Muscle of leg (tissue), 16 donors: ENCODE measurements at places on chromosomes 3 and 15.

DNA sequence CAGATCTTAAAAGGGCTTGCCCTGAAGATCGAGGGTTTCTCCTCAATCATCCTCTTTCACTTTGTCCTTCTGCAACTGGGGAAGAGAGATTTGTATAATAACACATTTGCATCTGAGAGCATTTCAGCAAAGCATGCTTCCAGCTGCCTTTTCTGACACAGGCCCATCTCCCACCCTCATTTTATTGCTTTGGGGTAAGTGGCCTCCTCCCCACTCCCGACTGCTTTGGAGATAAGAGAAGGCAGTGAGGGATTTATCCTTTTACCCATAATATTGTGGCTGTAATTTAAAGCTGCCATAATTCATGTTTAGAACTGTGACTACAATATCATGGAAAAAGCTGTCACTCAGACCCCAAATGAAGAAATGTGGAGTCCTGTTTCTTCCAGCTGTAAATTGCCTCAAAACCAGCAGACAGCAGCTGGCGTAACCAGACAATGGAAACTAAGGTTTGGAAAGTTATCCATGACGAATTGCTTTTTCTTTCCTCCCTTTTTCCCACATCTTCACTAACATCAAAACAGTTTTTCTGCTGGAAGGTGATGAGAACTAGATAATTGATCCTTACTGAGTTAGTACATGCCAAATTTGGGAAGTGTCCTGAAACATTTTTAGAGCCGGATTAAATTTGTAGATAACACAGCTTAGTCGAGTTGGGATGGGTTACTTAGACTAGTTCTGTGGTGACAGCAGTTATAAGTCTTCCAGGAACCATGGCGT lies 104.2 kb upstream of the PFN2 start:
- H3K36me3 ChIP-seq: no peaks in the 10 kb centered on the region
- H3K4me3 ChIP-seq: no peak overlapping the region
- H3K27ac ChIP-seq: peak overlapping the region; percentile 59
- peaks cover 2% of the 10 kb centered on the region for H3K27me3 ChIP-seq
- H3K4me1 ChIP-seq: peaks cover 48% of the 10 kb centered on the region
- DNase-seq: peak; percentile 65

GRCh38 chr3:169945313-169945712 lies 21.3 kb upstream of the SEC62 start:
- H3K27me3 ChIP-seq: no peaks in the 10 kb centered on the region
- H3K27ac ChIP-seq: no peak overlapping the region
- H3K36me3 ChIP-seq: no peaks in the 10 kb centered on the region

- peaks cover 26% of the 10 kb centered on the region for H3K4me1 ChIP-seq
- H3K27me3 ChIP-seq: no peaks in the 10 kb centered on the region
- H3K36me3 ChIP-seq: no peaks in the 10 kb centered on the region
- no peak for DNase-seq
These were observed 84.7 kb downstream of the IGF2BP2 start for GRCh38 chr3:185740133-185740532.

GRCh38 chr15:39092761-39093160 lies 488.1 kb upstream of the THBS1 start:
- H3K4me1 ChIP-seq: peaks cover 3% of the 10 kb centered on the region
- DNase-seq: no peak
- no peak overlapping the region for H3K27ac ChIP-seq
- H3K27me3 ChIP-seq: no peaks in the 10 kb centered on the region
- H3K36me3 ChIP-seq: no peaks in the 10 kb centered on the region

GRCh38 chr15:27238707-27239423 lies 267.9 kb downstream of the GABRG3 start:
- no peak overlapping the region for H3K4me3 ChIP-seq
- H3K36me3 ChIP-seq: no peaks in the 10 kb centered on the region
- peaks cover 6% of the 10 kb centered on the region for H3K4me1 ChIP-seq

DNA sequence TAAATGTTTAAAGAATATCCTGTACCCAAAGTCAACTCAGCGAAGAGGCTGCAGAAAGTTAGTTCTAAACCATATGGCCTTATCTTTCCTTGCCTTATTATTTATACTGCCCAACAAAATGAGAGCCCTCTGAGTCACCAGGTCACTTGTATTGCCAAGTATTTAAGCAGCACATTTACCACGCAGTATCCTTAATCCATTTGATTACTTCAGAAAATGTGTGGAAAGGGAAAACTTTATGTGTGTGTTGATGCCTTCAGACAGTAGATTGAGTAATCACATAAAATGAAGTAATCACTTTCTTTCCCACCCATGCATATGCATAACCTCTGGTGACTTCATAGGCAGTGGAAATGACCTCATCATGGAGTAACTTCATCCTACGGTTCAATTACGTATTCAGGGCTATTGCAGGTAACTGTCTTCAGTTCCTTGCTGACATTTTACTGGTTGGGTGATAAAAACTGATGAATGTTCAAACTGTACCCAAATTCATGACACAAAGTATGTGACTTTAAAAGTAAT lies 7.5 kb upstream of the CADPS start:
- no peaks in the 10 kb centered on the region for H3K4me1 ChIP-seq
- no peaks in the 10 kb centered on the region for H3K36me3 ChIP-seq
- DNase-seq: no peak
- no peak overlapping the region for H3K27ac ChIP-seq
- no peaks in the 10 kb centered on the region for H3K27me3 ChIP-seq
- H3K4me3 ChIP-seq: no peak overlapping the region

DNA sequence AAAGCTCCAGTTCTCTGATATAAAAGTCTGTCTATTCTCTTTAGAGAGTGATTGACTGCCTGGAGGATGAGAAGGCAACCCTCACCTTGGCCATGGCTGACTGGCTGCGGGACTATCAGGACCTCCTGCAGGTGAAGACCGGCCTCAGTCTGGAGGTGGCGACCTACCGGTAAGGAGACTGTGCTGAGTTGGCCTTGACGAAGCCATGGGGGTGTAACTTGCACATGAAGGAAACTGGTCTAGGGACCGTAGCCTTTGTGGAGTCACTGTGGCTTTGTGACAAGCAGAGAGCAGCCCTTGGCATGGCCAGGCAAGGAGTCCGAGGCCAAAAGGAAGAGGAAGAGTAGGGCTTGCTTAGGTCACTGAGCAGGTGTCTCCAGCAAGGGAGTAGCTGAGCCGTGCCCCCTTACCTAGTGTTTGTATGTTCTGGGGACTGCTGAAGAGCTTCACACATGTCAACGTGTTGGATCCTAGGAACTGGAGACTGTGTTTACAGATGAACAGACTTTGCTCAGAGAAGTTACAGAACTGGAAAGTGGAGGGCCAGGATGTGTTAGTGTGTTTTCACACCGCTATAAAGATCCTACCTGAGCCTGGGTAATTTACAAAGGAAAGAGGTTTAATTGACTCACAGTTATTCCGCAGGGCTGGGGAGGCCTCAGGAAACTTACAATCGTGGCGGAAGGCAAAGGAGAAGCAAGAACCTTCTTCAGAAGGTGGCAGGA lies 8.8 kb downstream of the SYNM start:
- no peaks in the 10 kb centered on the region for H3K27me3 ChIP-seq
- no peak overlapping the region for H3K4me3 ChIP-seq
- DNase-seq: no peak
- H3K36me3 ChIP-seq: peaks cover 8% of the 10 kb centered on the region

- no peaks in the 10 kb centered on the region for H3K27me3 ChIP-seq
- H3K4me1 ChIP-seq: no peaks in the 10 kb centered on the region
- H3K36me3 ChIP-seq: no peaks in the 10 kb centered on the region
- H3K27ac ChIP-seq: no peak overlapping the region
These were observed 22.8 kb downstream of the HGD start for GRCh38 chr3:120659285-120659684.

GRCh38 chr15:101256757-101257156 lies 4.9 kb upstream of the CHSY1 start:
- no peak overlapping the region for H3K4me3 ChIP-seq
- H3K27ac ChIP-seq: no peak overlapping the region
- no peaks in the 10 kb centered on the region for H3K36me3 ChIP-seq
- H3K4me1 ChIP-seq: peaks cover 43% of the 10 kb centered on the region
- no peaks in the 10 kb centered on the region for H3K27me3 ChIP-seq

DNA sequence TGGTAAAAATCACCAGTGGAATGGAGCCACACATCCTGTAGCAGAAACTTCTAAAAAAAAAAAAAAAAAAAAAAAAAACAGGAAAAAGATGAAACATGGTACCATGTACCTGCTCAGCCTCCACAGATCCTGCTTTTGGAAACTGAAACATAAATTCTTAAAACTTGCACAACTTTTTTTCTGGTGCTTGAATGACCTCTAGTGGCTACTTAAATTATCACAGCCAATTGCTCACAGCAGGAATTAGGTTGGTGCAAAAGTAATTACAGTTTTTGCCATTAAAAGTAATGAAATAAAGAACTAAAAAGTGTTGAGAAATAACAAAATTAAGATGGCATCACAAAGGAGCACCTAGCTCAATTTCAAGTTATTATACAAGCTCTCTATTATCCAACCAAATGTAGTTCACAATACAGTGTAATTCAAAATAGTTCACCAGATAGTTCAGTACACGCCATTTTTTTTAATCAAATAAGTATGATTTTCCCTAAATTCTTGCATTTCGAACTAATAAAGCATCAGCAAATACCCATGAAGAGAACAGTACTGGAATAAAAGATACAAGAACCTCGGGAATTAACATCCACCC lies 80.6 kb downstream of the ULK4 start:
- H3K27me3 ChIP-seq: no peaks in the 10 kb centered on the region
- H3K36me3 ChIP-seq: no peaks in the 10 kb centered on the region
- H3K4me1 ChIP-seq: no peaks in the 10 kb centered on the region
- peak; percentile 73 for DNase-seq
- H3K4me3 ChIP-seq: no peak overlapping the region

- H3K4me1 ChIP-seq: peaks cover 52% of the 10 kb centered on the region
- H3K4me3 ChIP-seq: no peak overlapping the region
- H3K36me3 ChIP-seq: no peaks in the 10 kb centered on the region
- peak overlapping the region; percentile 6 for H3K27ac ChIP-seq
- peaks cover 10% of the 10 kb centered on the region for H3K27me3 ChIP-seq
- peak; percentile 76 for DNase-seq
These were observed 141.7 kb downstream of the FBLN2 start for GRCh38 chr3:13690636-13691035.

GRCh38 chr15:31387479-31388118 lies 61.0 kb downstream of the KLF13 start:
- H3K27me3 ChIP-seq: peaks cover 9% of the 10 kb centered on the region
- no peaks in the 10 kb centered on the region for H3K36me3 ChIP-seq
- DNase-seq: peak; percentile 54
- H3K4me3 ChIP-seq: no peak overlapping the region
- peaks cover 9% of the 10 kb centered on the region for H3K4me1 ChIP-seq
- H3K27ac ChIP-seq: no peak overlapping the region

DNA sequence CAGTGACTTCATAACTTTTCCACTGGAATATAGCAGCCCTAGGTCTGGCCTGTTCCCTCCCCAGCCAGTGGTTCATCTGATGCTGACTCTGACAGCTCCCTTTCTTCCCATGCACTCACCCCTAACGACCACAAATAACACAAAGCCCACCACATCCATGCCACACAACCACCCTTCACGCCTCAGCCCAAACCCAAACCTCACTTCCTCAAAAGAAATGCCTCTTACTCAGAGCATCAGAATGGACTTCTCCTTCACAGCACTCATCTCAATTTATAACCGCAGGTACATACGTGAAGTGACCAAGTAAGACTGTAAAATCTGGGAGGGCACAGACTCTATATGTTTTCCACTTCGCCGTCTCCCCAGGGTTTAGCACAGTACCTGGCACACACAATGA lies 1.1 kb downstream of the RBSN start:
- H3K4me3 ChIP-seq: peak overlapping the region; percentile 98
- no peaks in the 10 kb centered on the region for H3K27me3 ChIP-seq
- peaks cover 29% of the 10 kb centered on the region for H3K4me1 ChIP-seq
- H3K27ac ChIP-seq: no peak overlapping the region
- DNase-seq: peak; percentile 15

DNA sequence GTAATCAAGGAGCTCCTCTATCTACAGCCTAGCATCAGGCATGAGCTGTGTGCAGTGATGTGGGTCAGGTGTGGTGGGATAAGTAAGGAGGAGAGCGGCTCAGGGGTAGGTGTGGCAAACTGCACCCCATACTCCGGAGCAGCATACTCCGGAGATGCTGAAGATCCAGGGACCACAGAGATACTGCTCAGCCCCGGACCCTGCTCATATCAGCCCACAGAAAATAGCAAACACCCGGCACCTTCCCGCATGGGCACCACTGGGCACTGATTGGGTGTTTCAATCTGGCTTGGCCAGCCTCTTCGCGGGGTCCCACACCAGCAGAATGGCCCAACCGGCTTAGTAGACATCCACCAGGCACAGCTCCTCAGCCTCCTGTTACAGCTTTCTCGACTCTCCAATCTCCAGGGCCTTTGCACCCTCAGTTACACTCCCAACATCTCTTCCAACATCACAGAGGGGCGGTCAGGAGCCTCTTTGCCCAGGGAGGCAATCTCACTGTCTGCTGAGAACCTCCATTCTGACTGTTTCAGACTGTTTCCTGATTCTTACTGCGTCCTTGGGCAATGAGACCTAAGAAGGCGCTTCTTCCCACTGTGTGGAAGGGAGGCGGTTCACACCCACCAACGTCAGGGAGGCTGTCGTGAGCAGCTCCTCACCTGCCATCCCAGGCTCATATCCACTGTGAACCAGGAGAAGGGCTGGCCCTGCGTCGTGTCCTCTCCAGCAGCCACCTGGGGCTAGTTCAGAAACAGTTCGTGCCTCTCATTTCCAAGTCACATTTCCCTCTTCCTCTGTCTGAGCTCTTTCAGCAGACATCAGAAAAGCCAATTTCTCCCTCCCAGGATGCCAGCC lies 59.8 kb downstream of the CAPN7 start:
- H3K27me3 ChIP-seq: no peaks in the 10 kb centered on the region
- H3K27ac ChIP-seq: no peak overlapping the region

DNA sequence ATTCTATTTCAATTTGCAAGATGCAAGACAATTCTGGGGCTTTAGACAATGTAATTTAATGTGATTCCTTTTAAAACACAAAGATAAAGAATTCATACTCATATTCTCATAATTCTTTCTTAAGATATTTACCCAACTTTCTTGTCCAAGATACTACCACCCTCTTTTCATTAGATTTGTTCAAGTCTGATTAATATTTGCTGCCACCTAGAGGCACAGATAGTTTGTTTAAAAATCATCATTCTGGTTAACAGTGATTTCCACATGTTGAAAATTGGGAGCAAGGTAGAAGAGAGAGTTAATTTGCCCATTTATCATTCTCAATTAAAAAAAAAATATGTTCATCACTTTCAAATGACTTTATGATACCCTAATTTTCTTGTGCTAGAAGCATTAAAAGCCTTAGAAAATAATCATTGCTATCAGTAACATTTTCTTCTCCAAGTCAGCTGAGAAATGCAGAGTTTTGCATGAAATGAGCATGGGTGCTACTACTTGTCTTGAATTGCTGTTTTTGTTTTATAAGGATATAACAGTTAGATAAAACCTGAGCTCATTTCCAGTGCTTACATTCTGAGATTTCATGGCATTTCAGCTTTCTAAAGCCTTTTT lies 11.6 kb downstream of the TAMM41 start:
- no peaks in the 10 kb centered on the region for H3K27me3 ChIP-seq
- H3K36me3 ChIP-seq: peaks cover 59% of the 10 kb centered on the region
- no peaks in the 10 kb centered on the region for H3K4me1 ChIP-seq
- peak; percentile 46 for DNase-seq
- no peak overlapping the region for H3K4me3 ChIP-seq

DNA sequence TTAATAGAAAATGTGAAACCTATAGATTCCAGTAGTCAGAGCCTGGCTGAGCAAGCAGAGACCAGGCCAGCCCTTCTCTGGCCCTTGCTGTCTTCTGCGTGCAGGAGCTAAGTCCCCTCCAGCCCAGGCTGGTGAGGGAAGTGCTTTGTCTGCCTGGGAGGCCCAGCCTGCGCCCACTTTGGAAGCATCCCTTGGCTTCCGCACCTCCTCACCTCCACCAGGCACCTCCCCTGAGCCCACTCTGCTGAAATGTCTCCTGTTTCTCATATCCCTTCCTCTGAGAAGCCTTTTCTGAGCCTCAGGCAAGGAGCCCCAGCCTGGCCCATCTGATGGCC lies 45.3 kb downstream of the ALDH1L1 start:
- peaks cover 9% of the 10 kb centered on the region for H3K4me1 ChIP-seq
- H3K27me3 ChIP-seq: peaks cover 13% of the 10 kb centered on the region
- H3K4me3 ChIP-seq: no peak overlapping the region
- no peaks in the 10 kb centered on the region for H3K36me3 ChIP-seq
- H3K27ac ChIP-seq: no peak overlapping the region
- DNase-seq: no peak
